IPS DF 19.7 (cell line): ENCODE measurements at places on chromosomes 2 and 18.

DNA sequence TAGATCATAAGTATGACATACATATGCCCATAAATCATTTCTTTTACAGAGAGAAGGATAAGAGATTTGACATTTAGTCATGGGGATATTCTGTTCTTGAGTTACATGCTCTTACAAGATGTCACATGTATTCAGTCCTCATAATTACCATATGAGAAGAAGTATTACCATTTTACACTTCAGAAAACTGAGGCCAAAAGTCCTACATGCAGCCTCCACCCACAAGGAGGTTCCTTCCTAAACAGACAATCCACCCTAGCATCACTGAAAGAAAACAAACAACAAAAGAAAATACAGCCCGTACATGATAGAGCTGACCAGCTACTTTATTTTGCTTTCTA is 335.1 kb downstream of the SETBP1 start:
- no peak for DNase-seq

- no peak for DNase-seq
Measured at GRCh38 chr2:16649353-16650286, 16.0 kb downstream of the CYRIA start.

DNA sequence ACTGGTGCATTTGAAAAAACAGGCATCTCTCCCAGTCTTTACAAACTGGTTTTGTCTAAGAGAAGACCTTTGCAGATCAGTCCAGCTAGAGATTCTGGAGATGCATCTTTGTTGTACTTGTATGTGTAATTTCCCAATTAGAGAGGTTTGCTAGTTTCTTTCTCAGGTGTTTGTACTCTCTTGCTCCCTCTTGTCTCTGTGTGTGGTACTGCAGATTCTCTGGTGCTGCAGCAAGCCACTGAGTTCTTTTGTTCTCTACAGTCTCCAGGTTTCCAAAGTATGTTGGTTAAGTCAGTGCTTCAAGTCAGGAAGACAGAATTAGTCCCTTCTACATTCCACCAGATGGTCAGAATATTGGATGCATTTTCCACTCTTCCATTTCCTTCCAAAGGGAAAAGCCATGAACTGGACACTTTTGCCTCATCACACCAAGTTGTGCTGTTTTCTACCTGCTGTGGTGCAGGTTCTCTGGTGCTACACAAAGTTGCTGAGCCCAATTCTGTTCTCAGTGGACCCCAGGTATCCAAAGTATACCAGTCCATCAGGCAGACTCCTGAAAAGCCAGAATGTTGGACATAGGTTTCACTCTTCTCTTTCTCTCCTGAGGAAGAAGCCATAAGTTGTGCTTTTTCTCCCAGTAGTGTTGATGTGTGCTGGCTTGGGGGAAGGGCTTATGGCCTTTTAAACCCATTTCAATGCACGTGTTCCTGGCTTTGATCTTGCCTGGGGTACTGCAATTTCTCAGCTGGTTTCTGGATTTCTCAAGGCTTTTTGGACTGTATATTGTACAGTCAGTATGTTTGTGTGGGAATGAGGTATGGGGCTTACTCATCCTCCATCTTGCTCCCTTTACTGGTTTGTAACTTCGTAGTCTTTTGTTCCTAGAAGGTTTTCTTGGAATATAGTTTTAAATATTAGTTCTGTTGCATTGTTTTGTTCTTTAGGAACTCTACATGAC is 29.8 kb downstream of the EPC2 start:
- DNase-seq = peak; percentile 56

DNA sequence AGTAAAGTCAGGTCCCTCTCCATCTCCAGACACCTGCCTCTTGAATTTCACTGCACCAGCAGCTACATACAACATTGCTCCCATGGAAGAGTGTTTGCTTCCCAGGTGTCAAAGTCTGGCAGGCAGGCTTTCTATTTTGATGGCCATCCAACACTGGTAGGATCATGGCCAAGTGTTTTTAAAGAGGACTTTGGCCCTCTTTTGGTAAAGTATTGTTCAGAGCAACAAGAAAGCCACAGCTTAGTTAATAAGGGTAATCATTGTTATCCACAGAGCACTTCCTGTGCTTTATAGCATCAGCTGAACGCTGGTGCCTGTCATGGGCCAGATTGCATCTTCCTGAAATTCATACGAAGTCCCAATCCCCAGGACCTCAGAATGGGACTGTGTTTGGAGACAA is 133.2 kb downstream of the NCK2 start:
- DNase-seq = no peak

DNA sequence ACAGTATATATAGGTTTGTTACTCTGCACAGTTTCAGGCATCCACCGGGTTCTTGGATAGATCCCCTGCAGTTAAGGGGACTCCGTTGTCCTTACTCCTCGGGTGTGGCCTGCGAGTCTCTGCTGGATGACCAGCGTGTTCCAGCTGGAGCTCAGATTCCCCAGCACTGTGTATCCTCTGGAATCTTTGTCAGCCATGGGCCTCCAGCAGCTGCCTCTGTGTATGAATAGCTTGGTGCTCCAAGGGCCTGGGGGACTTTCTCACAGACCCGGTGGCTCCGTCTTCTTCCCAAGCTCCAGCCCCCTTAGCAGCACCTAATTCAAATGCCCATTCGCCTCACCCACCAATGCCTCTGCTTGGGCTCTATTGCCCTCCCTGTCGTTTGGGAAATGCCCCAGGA is 6.3 kb downstream of the ANO7 start:
- no peak for DNase-seq

GRCh38 chr2:232439758-232440135 is 16.2 kb upstream of the ALPI start:
- no peak for DNase-seq

DNA sequence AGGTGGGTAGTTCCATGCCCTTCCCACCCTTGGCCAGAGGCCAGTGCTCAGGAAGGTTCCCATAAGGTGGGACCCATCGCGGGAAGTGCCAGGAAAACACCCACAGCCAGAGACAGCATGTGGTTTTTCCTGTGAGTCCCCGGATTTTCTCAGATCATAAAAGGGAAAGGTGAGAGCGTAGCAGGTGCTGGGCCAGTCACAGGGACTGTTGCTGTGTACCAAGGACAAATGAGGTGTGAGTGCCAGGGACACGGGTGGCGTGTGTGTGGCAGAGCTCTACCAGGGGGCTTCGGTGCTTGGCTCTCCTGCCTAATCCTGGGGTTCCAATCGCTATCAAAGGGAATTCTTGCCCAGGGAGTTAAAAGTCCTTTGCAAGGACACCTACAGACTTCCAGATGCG is 159.6 kb upstream of the SMAD2 start:
- no peak for DNase-seq
